ENCODE measurements at places on chromosomes 6 and 20. TPM values are rescaled to one million over a fixed set of nuclear protein-coding genes. Genes with fewer than 3 reads are reported as not detected.

DNA sequence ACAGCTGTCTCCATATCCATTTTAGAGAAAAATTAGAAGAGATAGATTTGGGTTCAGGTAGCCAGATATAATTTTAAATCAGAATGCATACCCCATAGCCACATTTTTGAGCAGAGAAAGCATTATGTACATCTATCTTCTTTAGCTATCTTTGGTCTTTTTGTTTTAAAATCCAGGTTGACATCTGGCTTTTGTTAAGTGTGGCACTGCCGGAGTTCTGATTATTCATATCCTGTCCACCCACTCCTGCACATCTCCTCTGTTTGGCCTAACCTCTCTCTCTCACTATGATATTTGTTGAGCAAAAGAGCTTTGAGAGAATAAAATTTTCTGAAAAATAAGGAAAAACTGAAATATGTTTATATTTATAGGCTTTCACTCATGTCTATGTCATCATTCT is 189.7 kb downstream of the PACRG start:
- no peak for DNase-seq

Gene BMP6
- total RNA-seq: 1.3 TPM

GRCh38 chr6:21294144-21294543 is 299.4 kb upstream of the SOX4 start:
- no peak for DNase-seq

Gene MUCL3
- total RNA-seq: not detected

Gene PAK1IP1
- total RNA-seq: 32.8 TPM

Gene TBXT
- total RNA-seq: not detected

DNA sequence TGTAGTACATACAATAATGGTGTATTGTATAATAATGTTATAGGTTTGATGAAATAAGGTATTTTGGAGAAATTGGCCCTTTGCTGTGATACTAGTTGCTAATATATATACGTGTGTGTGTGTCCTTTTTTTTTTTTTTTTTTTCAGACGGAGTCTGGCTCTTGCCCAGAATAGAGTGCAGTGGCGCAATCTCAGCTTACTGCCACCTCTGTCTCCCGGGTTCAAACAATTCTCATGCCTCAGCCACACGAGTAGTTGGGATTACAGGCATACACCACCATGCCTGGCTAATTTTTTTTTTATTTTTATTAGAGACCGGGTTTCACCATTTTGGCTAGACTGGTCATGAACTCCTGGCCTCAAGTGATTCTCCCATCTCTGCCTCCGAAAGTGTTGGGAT is 23.3 kb downstream of the SENP6 start:
- DNase-seq: no peak

GRCh38 chr20:58160451-58161061 is 67.9 kb downstream of the ANKRD60 start:
- peak; percentile 48 for DNase-seq
